ENCODE measurements at places on chromosomes 12 and 14.
A peak's percentile ranks its signal among the peaks of the same experiment; 100 is the strongest.

- peak; percentile 92 for DNase-seq
- no peaks in the 10 kb centered on the region for H3K36me3 ChIP-seq
- peaks cover 87% of the 10 kb centered on the region for H3K27me3 ChIP-seq
- H3K4me1 ChIP-seq: peaks cover 15% of the 10 kb centered on the region
- no peak overlapping the region for H3K27ac ChIP-seq
- H3K4me3 ChIP-seq: peak overlapping the region; percentile 94
These were observed 12.2 kb downstream of the AGAP2 start for GRCh38 chr12:57726151-57726883.

GRCh38 chr12:114500775-114501473, 95.0 kb upstream of the TBX5 start:
- H3K4me3 ChIP-seq: peak overlapping the region; percentile 67
- H3K27ac ChIP-seq: no peak overlapping the region
- no peak for DNase-seq
- H3K27me3 ChIP-seq: peaks cover 74% of the 10 kb centered on the region
- H3K4me1 ChIP-seq: peaks cover 14% of the 10 kb centered on the region

DNA sequence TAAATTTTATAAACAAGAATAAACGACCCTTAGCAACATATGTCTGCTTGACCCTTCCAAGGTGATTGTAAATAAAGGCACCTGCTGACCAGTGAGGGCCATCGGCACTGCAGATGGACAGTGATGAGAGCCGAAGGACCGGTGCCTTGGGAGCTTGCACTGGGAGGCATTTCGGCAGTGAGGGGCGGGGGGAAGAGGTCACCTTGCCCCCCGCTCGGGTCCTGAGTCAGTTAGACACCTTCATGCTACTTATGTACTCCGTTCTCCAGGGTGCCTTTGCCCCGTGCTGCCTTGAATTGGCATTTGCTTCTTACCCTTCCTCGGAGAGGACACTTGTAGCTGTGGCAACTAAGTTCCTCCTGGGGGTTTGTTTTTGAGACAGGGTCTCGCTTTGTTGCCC, 23.0 kb downstream of the MMAB start:
- no peaks in the 10 kb centered on the region for H3K4me1 ChIP-seq
- H3K36me3 ChIP-seq: no peaks in the 10 kb centered on the region
- H3K27ac ChIP-seq: no peak overlapping the region
- DNase-seq: no peak

- H3K27ac ChIP-seq: peak overlapping the region; percentile 77
- no peaks in the 10 kb centered on the region for H3K27me3 ChIP-seq
- no peak for DNase-seq
These were observed 76.3 kb downstream of the COX16 start for GRCh38 chr14:70283156-70283555.

GRCh38 chr12:80470403-80470802, 26.4 kb downstream of the PTPRQ start:
- no peak overlapping the region for H3K4me3 ChIP-seq
- no peaks in the 10 kb centered on the region for H3K36me3 ChIP-seq
- H3K27ac ChIP-seq: no peak overlapping the region
- no peaks in the 10 kb centered on the region for H3K4me1 ChIP-seq

DNA sequence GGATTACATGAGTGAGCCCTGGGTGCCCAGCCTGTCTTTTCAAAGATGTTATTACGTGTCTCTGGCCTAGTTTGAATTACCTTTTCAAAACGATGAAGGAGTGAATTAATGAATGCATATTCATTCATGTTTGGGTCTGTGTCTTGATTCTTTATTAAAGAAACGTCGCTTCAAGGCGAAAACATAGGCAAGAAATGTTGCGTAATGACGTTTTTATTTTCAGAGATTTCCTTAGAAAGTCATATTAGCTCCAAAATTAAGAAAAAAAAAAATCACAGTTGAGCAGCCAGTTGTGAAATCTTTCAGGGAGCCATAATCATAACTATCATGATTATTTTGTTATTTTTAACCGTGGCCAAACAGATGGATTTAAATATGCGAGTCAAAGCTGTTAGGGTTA, 3.5 kb downstream of the PPFIBP1 start:
- DNase-seq: no peak
- no peaks in the 10 kb centered on the region for H3K36me3 ChIP-seq
- H3K27ac ChIP-seq: no peak overlapping the region

DNA sequence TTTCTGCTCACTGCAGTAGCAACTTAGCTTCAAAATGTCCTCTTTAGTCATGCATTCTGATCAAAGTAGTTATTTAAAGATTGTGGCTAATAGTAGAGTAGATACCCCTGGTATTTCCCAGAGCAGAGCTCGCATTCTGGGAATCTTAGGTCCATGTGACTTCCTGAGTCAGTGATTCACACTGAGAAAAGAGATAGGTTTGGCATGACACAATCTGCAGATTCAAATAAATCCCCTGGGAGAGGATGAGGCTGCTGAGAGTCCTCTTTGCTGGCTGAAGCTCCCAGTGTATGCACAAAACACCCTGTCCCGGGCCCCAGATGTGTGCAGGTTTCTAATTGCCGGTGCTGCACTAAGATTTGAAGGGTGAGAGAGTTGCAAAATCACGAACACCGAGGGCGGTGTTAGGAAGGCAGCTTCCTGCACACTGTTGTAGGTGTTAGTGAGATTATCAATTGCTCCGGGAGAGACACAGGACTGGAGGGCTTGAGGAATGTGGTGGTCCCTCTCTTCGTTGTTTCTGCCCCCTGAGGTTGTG, 233.2 kb downstream of the NRXN3 start:
- H3K27me3 ChIP-seq: no peaks in the 10 kb centered on the region
- no peaks in the 10 kb centered on the region for H3K36me3 ChIP-seq
- H3K4me3 ChIP-seq: no peak overlapping the region
- peak overlapping the region; percentile 51 for H3K27ac ChIP-seq

DNA sequence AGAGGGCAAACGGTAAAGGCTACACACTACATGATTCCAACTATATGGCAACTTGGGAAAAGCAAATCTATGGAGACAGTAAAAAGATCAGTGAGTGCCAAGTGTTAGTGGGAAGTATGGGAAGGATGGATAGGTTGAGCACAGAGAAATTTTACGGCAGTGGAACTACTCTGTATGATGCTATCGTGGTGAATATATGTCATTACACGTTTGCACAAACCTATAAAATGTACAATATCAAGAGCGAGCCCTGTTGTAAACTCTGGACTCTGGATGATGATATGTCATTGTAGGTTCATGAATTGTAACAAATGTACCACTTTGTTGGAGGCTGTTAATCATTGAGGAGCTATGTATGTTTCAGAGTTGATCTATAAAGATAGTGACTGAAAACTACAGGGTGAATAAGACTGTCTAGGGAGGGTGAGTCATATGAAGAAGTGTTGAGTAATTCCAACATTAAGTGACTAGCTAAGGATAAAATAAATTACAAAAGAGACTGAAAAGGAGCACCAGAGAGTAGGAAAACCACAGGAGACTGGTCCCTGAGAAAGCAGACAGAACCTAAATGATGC, 349.2 kb upstream of the LMO3 start:
- peaks cover 7% of the 10 kb centered on the region for H3K4me1 ChIP-seq
- no peak for DNase-seq
- H3K27me3 ChIP-seq: no peaks in the 10 kb centered on the region
- H3K27ac ChIP-seq: no peak overlapping the region

- DNase-seq: no peak
- H3K27ac ChIP-seq: no peak overlapping the region
- no peaks in the 10 kb centered on the region for H3K27me3 ChIP-seq
- H3K4me3 ChIP-seq: no peak overlapping the region
- peaks cover 6% of the 10 kb centered on the region for H3K36me3 ChIP-seq
These were observed 116.7 kb downstream of the SNAPC1 start for GRCh38 chr14:61878931-61879330.

DNA sequence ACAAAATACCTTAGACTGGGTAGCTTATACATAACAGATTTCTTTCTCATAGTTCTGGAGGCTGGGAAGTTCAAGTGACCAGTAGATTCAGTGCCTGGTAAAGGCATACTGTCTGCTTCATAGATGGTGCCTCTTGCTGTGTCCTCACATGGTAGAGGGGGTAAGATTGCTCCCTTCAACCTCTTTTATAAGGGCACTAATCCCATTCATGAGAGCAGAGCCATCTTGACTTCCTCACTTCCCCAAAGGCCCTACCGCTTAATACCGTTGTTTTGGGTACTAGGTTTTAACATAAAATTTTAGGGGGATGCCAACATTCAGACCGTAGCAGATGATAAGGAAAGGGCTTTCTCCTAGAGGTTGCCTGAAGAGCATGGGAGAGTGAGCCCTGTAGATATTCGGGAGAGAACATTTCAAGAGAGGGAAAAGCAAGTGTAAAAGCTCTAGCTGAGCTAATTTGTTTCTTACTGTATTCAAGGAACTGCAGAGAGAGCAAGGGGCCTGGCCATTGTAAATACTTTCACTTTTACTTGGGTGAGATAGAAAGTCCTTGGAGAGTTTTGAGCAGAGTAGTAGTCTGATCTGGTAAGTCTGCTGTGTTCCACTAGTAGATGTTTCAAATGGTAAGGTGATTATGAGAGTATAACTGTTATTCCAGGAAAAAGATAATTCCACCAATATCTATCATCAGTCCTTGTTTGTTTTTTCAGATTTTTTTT, 27.3 kb downstream of the FRS2 start:
- H3K4me3 ChIP-seq: no peak overlapping the region
- no peaks in the 10 kb centered on the region for H3K36me3 ChIP-seq
- no peak for DNase-seq

DNA sequence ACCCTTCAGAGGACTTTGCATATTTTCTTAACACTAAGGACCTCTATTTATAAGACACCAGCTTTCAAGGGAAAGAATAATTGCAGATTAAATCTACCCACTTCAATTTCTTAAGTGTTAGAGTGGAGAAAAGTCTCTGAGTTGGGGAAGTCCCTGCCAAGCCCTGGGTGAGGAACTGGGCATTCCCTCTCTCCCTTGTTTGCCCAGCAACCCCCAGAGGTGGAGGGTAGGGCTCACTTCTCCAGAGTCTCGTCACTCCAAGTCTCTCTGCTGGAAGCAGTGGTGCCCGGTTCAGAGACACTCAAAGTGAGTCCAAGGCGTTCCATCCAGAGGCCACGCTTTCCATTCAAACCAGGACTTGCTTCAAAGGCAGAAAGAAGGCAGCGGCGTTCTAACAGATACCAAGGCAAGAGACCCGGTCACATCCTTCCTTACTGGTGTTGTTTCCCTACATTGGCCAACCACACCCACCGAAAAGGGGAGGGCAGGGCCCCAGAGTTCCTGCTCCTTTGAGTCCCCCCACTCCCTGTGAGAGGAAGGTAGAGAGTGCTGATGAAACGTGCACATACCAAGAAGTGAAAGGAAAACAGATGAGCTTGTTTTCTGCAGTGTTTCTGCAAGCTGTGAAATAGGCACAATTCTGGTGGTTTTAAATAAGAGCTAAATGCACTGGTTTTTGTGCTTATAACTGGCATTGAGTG, 6.1 kb upstream of the BDKRB2 start:
- no peak for DNase-seq
- H3K27ac ChIP-seq: no peak overlapping the region
- no peak overlapping the region for H3K4me3 ChIP-seq
- peaks cover 18% of the 10 kb centered on the region for H3K4me1 ChIP-seq
- no peaks in the 10 kb centered on the region for H3K36me3 ChIP-seq
- H3K27me3 ChIP-seq: peaks cover 11% of the 10 kb centered on the region

- H3K27me3 ChIP-seq: no peaks in the 10 kb centered on the region
- no peak overlapping the region for H3K27ac ChIP-seq
- no peaks in the 10 kb centered on the region for H3K4me1 ChIP-seq
- H3K4me3 ChIP-seq: no peak overlapping the region
These were observed 9.5 kb downstream of the NOC4L start for GRCh38 chr12:132153501-132154340.

- peaks cover 48% of the 10 kb centered on the region for H3K36me3 ChIP-seq
- peak overlapping the region; percentile 87 for H3K27ac ChIP-seq
- no peak for DNase-seq
- no peak overlapping the region for H3K4me3 ChIP-seq
- peaks cover 6% of the 10 kb centered on the region for H3K4me1 ChIP-seq
These were observed 88.3 kb downstream of the NCOR2 start for GRCh38 chr12:124478985-124479645.

DNA sequence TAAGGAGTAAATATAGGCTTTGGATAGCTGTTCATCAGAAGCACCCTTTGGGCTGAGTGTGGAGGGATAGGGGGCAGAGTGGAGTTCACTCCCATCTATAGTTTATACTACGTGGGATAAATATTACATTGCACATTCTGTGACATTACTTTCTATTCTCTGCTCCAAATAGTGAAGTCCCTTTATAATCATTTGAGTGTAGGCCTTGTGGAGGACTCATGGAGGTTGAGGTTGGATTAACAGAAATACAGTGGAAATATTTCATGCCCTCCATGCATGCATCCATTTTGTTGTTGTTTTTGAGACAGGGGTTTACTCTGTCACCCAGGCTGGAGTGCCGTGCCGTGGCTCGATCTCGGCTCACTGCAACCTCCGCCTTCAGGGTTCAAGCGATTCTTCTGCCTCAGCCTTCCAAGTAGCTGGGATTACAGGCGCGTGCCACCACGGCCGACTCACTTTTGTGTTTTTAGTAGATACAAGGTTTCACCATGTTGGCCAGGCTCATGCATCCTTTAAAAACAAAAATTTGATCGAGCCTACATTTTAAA, 1.4 kb downstream of the CHPT1 start:
- peak overlapping the region; percentile 89 for H3K4me3 ChIP-seq
- peaks cover 39% of the 10 kb centered on the region for H3K4me1 ChIP-seq
- H3K36me3 ChIP-seq: no peaks in the 10 kb centered on the region
- no peak overlapping the region for H3K27ac ChIP-seq

- no peak overlapping the region for H3K4me3 ChIP-seq
- H3K27ac ChIP-seq: no peak overlapping the region
- H3K27me3 ChIP-seq: no peaks in the 10 kb centered on the region
- peaks cover 16% of the 10 kb centered on the region for H3K36me3 ChIP-seq
- peaks cover 25% of the 10 kb centered on the region for H3K4me1 ChIP-seq
- no peak for DNase-seq
These were observed 238.0 kb downstream of the CHST11 start for GRCh38 chr12:104694711-104695110.

DNA sequence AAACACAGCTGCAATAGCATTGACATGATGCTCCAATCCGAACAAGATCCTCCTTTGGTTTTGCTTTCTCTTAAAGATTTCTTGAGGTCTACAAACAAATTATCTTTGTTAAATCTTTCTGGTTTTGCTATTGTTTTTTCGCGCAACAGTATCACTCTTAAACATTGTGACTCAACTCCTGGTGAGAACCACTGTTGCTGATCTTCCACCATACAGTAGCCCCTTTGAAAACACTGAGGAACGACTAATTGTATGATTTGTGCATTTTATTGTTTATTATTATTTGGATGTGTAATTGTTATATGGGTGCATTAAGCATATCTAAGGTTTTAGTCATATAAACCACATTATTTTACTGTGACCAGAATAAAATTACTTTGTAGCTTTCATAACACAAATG, 282.8 kb downstream of the EGLN3 start:
- H3K27ac ChIP-seq: no peak overlapping the region
- H3K4me3 ChIP-seq: no peak overlapping the region
- peaks cover 21% of the 10 kb centered on the region for H3K36me3 ChIP-seq
- H3K27me3 ChIP-seq: no peaks in the 10 kb centered on the region
- DNase-seq: no peak

GRCh38 chr12:123986374-123986965, 13.5 kb downstream of the ZNF664 start:
- H3K4me3 ChIP-seq: no peak overlapping the region
- H3K27me3 ChIP-seq: no peaks in the 10 kb centered on the region
- no peak overlapping the region for H3K27ac ChIP-seq
- peaks cover 16% of the 10 kb centered on the region for H3K36me3 ChIP-seq
